T-cell (primary cell): ENCODE measurements at places on chromosomes 6 and 20. TPM values are rescaled to one million over a fixed set of nuclear protein-coding genes. Genes with fewer than 3 reads are reported as not detected.

The TNF gene
- total RNA-seq: 28.0 TPM

GRCh38 chr20:52105442-52106422 is 85.8 kb downstream of the ZFP64 start:
- H3K4me3 ChIP-seq: peak overlapping the region; percentile 35
- no peak for DNase-seq
- H3K4me1 ChIP-seq: peaks cover 5% of the 10 kb centered on the region
- H3K27ac ChIP-seq: no peak overlapping the region
- H3K27me3 ChIP-seq: peaks cover 5% of the 10 kb centered on the region

- H3K27ac ChIP-seq: no peak overlapping the region
- H3K4me1 ChIP-seq: peaks cover 22% of the 10 kb centered on the region
- no peaks in the 10 kb centered on the region for H3K36me3 ChIP-seq
- H3K4me3 ChIP-seq: no peak overlapping the region
- no peak for DNase-seq
Measured at GRCh38 chr6:117546674-117547073, 55.6 kb downstream of the GOPC start.

The HLA-DMB gene
- total RNA-seq: 15.7 TPM

DNA sequence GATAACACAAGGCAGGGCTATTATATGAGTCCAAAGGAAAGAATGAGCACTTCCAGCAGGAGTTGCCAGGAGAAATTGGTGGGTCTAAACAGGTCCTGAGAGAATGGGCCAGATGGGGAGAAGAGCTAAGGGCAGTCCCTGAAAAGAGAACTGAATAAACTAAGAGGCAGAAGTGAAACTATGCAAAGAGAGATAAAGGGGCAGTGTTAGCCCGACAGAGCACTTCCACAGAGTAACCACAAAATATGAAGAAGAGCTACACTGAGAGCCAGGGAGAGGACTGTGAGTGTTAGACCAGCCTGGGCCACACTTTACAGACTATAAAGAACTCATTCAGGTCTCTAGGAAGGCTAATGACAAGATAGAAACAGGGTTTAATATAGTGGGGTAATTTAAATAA is 43.8 kb downstream of the RALGAPA2 start:
- no peak overlapping the region for H3K4me3 ChIP-seq
- no peaks in the 10 kb centered on the region for H3K36me3 ChIP-seq
- no peak for DNase-seq
- no peak overlapping the region for H3K27ac ChIP-seq
- peaks cover 3% of the 10 kb centered on the region for H3K4me1 ChIP-seq

DNA sequence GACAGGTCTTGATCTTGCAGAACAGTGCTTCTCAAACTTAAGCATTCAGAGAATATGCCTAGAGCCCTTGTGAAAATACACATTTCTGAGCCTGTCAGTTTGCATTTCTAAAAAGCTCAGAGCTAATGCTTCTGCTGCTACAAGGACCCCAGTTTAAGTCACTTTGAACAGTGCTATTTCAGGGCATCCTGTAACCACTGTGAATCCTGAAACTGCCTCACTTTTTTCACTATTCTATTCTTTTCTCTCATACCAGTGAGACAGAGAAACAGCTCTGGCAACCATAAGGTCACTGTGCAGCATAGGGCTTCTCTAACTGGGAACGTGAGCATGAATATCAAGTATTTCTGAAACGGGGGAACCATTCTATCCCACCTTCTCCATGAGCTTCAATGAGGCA is 51.2 kb downstream of the LGSN start:
- H3K27ac ChIP-seq: no peak overlapping the region
- no peaks in the 10 kb centered on the region for H3K27me3 ChIP-seq

DNA sequence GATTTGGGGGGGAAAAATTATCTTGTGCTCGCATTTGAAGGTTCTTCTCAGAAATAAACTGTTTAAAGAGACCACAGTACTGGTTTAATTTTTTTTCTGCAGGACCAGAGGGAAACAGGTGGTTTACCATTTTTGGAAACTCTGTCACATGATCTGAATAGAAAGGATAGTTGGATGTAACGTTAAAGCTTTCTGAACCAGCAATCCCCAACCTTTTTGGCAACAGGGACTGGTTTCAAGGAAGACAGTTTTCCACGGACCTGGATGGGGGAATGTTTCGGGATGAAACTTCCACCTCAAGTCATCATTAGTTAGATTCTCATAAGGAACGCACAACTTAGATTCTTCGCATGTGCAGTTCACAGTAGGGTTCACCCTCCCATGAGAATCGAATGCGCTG is 50.4 kb downstream of the MCM8 start:
- no peaks in the 10 kb centered on the region for H3K27me3 ChIP-seq
- DNase-seq: no peak
- peaks cover 10% of the 10 kb centered on the region for H3K4me1 ChIP-seq
- H3K4me3 ChIP-seq: no peak overlapping the region
- no peaks in the 10 kb centered on the region for H3K36me3 ChIP-seq
- no peak overlapping the region for H3K27ac ChIP-seq

GRCh38 chr6:14985366-14985765 is 260.5 kb upstream of the JARID2 start:
- DNase-seq: no peak
- H3K36me3 ChIP-seq: no peaks in the 10 kb centered on the region

The SIRPD gene
- total RNA-seq: 0.19 TPM

DNA sequence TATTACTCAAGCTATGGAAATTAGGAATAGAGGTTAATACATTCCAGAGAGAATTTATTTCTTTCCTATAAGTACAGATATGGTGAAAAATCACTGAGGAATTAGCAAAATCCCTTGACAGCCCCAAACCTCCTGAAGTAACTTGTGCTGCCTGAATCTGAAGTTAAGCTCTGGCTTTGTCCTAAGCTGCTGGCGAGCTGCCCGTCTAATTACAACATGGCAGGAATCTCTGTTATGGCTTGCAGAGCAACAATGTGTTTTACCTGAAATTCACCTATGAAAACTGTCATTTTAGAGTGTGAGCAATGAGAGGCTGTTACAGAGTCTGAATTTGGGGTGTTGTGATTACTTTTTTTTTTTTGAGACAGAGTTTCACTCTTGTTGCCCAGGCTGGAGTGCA is 22.5 kb upstream of the IYD start:
- H3K4me3 ChIP-seq: no peak overlapping the region
- no peak overlapping the region for H3K27ac ChIP-seq
- H3K27me3 ChIP-seq: no peaks in the 10 kb centered on the region

DNA sequence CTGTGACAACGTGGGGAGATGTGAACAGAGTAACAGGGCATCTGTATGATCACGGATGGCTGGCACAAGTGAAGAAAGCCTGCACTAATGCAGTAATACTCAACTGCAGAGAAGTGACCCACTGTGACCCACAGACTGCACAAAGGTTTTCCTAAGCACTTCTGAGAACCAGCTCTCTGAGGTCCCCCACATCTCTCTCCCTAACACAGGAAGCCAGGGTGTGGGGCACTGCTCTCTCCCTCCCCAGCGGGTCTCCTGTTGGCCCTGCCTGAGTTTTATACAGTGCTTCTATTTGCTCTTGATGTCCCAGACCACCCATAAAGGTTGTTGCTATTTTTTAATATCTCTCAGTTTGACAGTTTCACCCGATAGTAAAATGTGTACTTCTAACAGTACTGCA is 11.3 kb downstream of the APMAP start:
- no peak for DNase-seq
- H3K4me3 ChIP-seq: no peak overlapping the region
- peaks cover 54% of the 10 kb centered on the region for H3K4me1 ChIP-seq

GRCh38 chr6:157235600-157236039 is 87.7 kb downstream of the TMEM242 start:
- peak; percentile 35 for DNase-seq
- no peaks in the 10 kb centered on the region for H3K4me1 ChIP-seq
- H3K27me3 ChIP-seq: peaks cover 66% of the 10 kb centered on the region
- no peaks in the 10 kb centered on the region for H3K36me3 ChIP-seq
- no peak overlapping the region for H3K27ac ChIP-seq
- H3K4me3 ChIP-seq: peak overlapping the region; percentile 62

GRCh38 chr20:13022401-13023155 is 13.8 kb downstream of the SPTLC3 start:
- no peak overlapping the region for H3K4me3 ChIP-seq
- H3K4me1 ChIP-seq: no peaks in the 10 kb centered on the region
- DNase-seq: no peak

- H3K4me1 ChIP-seq: peaks cover 29% of the 10 kb centered on the region
- H3K27ac ChIP-seq: no peak overlapping the region
- H3K4me3 ChIP-seq: no peak overlapping the region
- DNase-seq: no peak
- H3K27me3 ChIP-seq: no peaks in the 10 kb centered on the region
- H3K36me3 ChIP-seq: peaks cover 58% of the 10 kb centered on the region
Measured at GRCh38 chr6:154164397-154164796, 125.4 kb downstream of the OPRM1 start.

DNA sequence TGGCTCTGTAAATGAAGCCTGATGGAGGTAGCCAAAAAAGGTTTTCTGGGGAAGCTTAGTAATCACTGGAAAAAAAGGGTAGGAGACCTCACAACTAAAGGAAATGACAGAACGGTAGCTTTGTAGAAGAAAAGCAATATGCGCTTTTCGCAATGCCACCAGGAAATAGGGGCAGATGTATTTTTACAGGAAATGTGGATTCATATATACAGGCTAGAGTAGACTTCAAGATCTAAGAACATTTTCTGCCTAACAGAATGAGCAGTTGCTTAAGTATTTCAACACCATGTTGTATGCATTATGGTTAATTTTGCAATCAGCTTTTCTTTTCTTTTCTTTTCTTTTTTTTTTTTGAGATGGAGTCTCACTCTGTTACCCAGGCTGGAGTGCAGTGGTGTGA is 219.6 kb downstream of the CD83 start:
- no peaks in the 10 kb centered on the region for H3K36me3 ChIP-seq
- no peak overlapping the region for H3K27ac ChIP-seq
- H3K4me1 ChIP-seq: no peaks in the 10 kb centered on the region
- no peak for DNase-seq
- H3K4me3 ChIP-seq: no peak overlapping the region

The C20orf202 gene
- 0.23 TPM for total RNA-seq

The COL19A1 gene
- total RNA-seq: 0.47 TPM

The FERMT1 gene
- not detected for total RNA-seq

DNA sequence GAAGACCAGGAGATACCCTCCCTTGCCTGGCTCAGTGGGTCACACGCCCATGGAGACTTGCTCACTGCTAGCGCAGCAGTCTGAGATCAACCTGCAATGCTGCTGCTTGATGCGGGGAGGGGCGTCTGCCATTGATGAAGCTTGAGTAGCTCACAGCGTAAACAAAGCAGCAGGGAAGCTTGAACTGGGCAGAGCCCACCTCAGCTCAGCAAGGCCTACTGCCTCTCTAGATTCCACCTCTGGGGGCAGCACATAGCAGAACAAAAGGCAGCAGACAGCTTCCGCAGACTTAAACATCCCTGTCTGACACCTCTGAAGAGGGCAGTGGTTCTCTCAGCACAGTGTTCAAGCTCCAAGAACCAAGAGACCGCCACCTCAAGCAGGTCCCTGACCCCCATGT is 271.3 kb downstream of the ESR1 start:
- DNase-seq: no peak
- no peak overlapping the region for H3K4me3 ChIP-seq
- no peaks in the 10 kb centered on the region for H3K27me3 ChIP-seq
- H3K4me1 ChIP-seq: no peaks in the 10 kb centered on the region
- H3K36me3 ChIP-seq: no peaks in the 10 kb centered on the region

GRCh38 chr6:46220352-46221221 is 49.8 kb upstream of the ENPP5 start:
- no peaks in the 10 kb centered on the region for H3K27me3 ChIP-seq
- no peaks in the 10 kb centered on the region for H3K36me3 ChIP-seq
- no peak overlapping the region for H3K27ac ChIP-seq
- H3K4me3 ChIP-seq: no peak overlapping the region

- no peak for DNase-seq
- no peak overlapping the region for H3K4me3 ChIP-seq
- H3K36me3 ChIP-seq: no peaks in the 10 kb centered on the region
- no peak overlapping the region for H3K27ac ChIP-seq
- no peaks in the 10 kb centered on the region for H3K4me1 ChIP-seq
Measured at GRCh38 chr6:113304116-113304515, 553.0 kb upstream of the MARCKS start.

GRCh38 chr20:18907353-18907752 is 93.8 kb downstream of the SCP2D1 start:
- H3K27ac ChIP-seq: no peak overlapping the region
- H3K4me1 ChIP-seq: no peaks in the 10 kb centered on the region
- no peak for DNase-seq
- peaks cover 4% of the 10 kb centered on the region for H3K27me3 ChIP-seq
- H3K4me3 ChIP-seq: no peak overlapping the region
- no peaks in the 10 kb centered on the region for H3K36me3 ChIP-seq

DNA sequence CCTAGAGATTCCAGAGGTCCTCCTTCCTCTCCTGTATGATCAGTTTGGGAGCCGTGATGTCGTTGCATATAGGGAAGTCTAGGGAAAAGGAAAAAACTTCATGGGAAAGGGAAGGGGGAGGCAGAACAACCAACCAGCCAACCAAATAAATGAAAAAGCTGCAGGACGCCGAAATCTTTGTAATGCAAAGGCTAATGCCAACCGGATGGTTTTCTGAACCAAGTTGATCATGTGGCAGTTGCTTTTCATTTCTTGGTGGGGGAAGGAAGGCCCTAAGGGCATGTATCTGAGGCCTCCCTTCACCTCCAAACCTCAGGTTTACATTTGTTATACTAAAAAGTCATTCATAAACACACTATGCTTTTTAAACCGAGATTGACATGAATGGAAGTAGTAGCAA is 167.2 kb downstream of the ARID1B start:
- H3K4me3 ChIP-seq: no peak overlapping the region
- H3K4me1 ChIP-seq: peaks cover 9% of the 10 kb centered on the region
- H3K36me3 ChIP-seq: no peaks in the 10 kb centered on the region
- no peaks in the 10 kb centered on the region for H3K27me3 ChIP-seq
- no peak for DNase-seq

The OTOR gene
- not detected for total RNA-seq

- H3K36me3 ChIP-seq: no peaks in the 10 kb centered on the region
- H3K27ac ChIP-seq: no peak overlapping the region
- no peak overlapping the region for H3K4me3 ChIP-seq
Measured at GRCh38 chr6:102907181-102907580, 1513.7 kb downstream of the GRIK2 start.

- H3K27ac ChIP-seq: no peak overlapping the region
- no peak for DNase-seq
- no peaks in the 10 kb centered on the region for H3K27me3 ChIP-seq
- no peak overlapping the region for H3K4me3 ChIP-seq
Measured at GRCh38 chr6:105209950-105210706, 30.3 kb upstream of the POPDC3 start.
